ENCODE measurements at places on chromosomes 12 and 14.

DNA sequence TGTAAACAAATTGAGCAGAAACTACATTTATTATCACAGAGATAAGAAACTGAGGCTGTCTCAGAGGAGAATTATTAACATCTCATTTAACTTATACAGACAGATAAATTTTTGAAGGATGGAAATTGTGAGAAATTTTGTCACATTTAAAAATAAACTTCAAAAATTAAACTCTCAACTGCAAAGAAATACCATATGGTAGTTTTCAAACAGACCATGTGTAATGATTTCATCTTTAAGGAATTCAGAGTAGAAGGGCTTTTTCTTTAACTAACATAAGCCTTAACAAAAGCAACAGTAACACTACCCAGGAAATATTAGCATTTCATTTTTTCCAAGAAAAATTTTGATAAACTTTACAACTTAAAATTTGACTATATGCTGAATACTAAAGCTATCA is 26.6 kb downstream of the NUP37 start:
- no peak for DNase-seq

- no peak for DNase-seq
Measured at GRCh38 chr12:59780605-59781135, 184.8 kb downstream of the SLC16A7 start.

- no peak for DNase-seq
Measured at GRCh38 chr14:68977180-68977717, 1.9 kb downstream of the ACTN1 start.

DNA sequence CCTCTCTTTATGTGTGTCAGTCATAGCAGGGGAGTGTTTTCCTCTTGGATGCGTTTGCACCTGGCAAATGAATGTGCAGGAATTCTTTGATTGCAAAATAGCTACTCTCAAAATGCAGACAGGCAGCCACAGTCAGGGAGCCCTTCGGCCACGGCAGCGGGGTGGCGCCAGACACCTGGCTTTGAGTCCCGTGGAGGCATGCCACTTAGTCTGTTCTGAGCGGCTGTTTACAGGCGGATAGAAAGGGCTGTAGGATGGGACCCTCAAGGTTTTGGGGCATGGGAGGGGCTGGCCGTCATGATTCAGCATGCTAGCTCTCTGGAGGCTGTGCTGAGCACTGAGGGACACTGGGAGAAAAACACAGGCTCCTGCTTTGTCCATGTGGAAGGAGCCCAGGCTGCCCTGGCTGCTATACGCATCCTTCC is 117.1 kb downstream of the SLC25A47 start:
- peak; percentile 28 for DNase-seq

- no peak for DNase-seq
Measured at GRCh38 chr14:104908303-104908702, 16.4 kb upstream of the PLD4 start.

DNA sequence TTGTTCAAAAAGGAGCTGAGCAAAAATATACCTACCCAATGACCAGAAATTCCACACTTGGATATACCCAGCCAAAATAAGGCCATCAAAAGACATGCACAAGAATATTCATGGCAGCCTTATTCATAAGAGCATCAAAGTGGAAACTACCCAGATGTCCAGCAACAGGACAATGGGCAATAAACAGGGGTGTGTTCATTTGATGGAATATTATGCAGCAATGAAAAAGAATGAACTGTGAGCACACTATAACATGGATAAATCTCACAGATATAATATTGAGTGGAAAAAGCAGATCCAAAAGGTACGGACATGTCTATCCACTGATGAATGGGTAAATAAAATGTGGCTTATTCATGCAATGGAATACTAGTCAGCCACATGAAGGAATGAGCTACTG is 209.2 kb upstream of the LHX5 start:
- DNase-seq: no peak

DNA sequence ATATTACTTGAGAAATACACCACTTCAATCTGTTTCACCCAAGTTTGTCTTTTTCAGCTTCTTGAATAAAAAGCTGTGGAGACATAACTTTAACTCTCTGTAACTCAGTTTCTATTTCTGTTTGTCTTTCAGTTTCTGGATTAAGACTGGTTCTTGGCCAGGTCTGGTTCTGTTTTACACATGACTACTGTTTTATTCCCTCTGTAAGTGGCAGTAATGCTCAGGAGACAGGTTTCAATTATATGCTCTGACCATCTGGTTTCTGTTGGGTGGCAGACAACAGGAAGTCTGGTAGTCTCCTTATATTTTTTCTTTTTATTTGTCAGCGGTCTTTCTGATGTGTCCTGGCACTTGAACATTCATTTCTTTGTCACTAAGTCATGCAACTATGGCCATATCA is 102.9 kb downstream of the RPS29 start:
- DNase-seq: no peak

GRCh38 chr14:54329082-54329695 is 67.6 kb upstream of the CDKN3 start:
- DNase-seq: no peak

DNA sequence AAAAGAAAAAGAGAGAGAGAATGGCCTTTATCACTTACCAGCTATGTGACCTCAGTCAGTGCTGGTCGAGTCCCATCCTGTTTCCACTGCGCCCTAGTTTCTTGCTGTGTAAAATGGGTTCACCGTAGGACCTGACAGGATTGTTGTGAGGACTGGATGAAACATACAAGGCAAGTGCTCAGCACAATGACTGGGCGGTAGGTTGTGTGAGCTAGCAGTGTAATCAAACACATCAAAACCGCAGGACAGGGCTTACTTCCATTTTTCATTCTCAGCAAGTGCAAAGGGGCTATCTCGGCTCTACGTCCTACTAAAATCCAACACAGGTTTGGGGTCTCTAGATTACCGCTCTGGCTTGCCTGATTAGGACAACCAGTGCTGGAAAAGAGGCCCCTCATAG is 36.4 kb upstream of the ATXN2 start:
- DNase-seq: no peak

GRCh38 chr12:88398031-88398430 is 182.2 kb downstream of the KITLG start:
- no peak for DNase-seq

- DNase-seq: no peak
Measured at GRCh38 chr14:89139404-89140247, 277.4 kb downstream of the FOXN3 start.

- DNase-seq: no peak
Measured at GRCh38 chr12:112913038-112913688, 6.4 kb downstream of the OAS1 start.

GRCh38 chr12:88327276-88327675 is 185.2 kb downstream of the TMTC3 start:
- DNase-seq: no peak

Data from forelimb muscle (tissue), 1 donor.